T47D (cell line): ENCODE measurements at places on chromosomes 4 and X.
A peak's percentile ranks its signal among the peaks of the same experiment; 100 is the strongest.

- DNase-seq = no peak
These were observed 252.8 kb upstream of the SLC7A11 start for GRCh38 chr4:138494931-138495330.

GRCh38 chrX:12548746-12549145 lies 242.5 kb upstream of the PRPS2 start:
- DNase-seq = peak; percentile 69

GRCh38 chrX:74187211-74187610 lies 116.8 kb upstream of the ZCCHC13 start:
- no peak for DNase-seq

DNA sequence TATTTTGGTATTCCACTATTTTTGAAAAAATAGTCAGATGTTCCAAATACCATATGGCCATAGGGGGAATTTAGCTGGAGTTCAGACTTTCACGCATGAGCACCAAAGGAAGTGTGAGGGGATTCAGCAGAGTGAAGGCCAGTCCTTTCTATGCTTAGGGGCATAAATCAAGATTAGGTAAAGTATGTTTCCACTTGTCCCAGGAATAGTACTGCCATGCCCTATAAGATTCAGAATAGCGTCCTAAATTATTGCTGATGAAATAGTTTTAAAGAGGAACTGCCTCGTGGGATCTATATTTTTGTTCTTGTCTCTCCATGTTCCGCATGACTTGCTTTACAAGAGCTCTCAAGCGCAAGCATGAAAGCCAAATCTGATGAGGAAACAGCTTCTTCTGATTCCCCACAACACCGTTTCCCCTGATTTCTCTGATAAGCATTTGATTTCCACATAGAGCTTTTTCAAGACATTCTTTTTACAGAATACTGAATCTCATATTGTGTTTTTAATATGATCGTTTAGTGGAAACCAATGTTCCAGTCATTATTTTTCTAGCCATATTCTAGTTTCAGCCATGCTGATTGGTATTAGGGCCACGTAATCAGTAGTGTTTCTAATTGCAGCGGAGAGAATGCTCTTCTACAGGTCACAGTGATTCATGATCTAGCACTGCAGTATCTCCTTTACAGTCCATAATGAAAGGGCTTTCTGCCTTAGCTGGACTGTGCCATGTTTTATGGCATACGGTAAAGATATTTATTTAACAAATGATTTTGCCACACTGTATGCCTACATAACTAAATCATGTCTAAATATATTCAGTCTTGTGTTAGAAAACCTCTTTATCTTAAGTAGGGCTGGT lies 492.3 kb downstream of the CENPC start:
- no peak for DNase-seq

- peak; percentile 15 for DNase-seq
These were observed 14.7 kb upstream of the SEC24D start for GRCh38 chr4:118850488-118851173.

DNA sequence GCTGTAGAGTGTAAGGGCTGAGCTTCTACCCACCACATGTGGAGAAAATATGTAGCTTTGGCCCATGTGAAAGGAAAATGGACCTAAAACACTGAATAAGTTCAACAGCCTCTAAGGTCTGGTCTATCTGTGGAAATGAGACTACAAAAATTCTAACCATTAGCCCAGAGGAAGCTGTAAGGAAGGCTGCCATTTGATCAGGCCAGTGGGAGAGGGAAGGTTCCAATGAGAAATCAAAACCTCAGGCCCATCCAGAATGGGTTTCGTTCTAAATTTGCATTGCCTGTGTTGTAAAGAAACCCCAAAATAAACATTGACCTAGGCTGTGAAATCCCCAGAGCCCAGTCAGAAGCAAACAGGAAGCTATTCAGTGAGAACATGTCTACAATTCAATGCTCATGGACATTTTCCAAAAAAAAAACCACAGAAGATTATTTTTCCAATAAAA lies 320.4 kb upstream of the SLC7A11 start:
- DNase-seq = no peak

DNA sequence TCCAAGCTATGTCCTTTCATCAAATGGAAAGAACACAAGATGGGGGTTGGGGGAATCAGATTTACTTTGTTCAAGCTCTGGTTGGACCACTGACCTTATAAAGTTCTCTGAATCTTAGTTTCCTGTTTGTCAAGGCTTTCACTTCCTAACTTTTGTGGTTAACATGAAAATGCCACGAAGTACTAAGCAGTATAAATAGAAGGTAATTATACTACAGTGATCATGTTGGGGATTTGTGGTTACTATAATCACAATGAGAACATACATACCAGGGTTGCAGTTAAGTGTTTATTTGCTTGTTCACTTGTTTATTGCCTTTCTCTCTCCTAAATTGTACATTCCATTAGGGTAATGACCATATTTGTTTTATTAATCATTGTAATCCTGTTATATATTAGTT lies 53.2 kb downstream of the SPRY1 start:
- no peak for DNase-seq

DNA sequence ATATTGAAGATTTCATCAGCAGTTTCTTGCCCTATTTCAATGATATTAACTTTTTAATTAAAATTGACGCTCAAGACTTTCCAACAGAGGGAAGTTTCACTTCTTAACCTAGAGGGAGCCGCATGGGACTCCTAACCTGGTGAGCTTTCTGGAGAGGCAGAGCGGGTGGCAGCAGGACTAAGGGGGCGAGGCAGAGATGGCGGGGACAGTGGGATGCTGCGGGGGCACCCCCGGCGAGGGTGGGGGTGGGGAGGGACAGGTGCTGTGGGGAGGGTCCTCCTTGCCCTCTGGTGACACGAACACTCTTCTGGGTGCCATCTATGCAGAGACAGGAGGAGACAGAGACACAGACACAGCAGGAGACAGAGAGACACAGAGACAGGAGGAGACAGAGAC lies 104.4 kb downstream of the ADRA2C start:
- no peak for DNase-seq

GRCh38 chr4:12173496-12173895 lies 744.8 kb upstream of the HS3ST1 start:
- no peak for DNase-seq

DNA sequence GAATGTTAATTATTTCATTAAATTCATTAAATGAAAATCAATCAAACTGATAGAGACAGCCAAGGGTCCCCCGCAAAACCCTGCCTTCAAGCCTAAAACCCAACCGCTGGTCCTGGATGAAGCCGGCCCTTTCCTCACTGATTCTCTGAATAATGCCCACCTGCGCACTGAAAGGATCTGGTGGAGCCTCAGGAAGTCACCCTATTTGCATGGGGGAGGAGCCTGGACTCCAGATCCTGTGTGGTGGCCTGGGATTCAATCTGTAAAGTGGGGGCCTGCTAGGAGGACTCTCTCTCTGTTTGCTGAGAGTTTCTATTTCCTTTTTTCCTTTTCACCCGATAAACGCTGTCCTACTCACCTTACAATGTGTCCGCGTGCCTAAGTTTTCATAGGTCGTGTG lies 97.9 kb upstream of the ADAMTS3 start:
- no peak for DNase-seq

GRCh38 chr4:25481648-25482047 lies 104.6 kb downstream of the ANAPC4 start:
- no peak for DNase-seq

DNA sequence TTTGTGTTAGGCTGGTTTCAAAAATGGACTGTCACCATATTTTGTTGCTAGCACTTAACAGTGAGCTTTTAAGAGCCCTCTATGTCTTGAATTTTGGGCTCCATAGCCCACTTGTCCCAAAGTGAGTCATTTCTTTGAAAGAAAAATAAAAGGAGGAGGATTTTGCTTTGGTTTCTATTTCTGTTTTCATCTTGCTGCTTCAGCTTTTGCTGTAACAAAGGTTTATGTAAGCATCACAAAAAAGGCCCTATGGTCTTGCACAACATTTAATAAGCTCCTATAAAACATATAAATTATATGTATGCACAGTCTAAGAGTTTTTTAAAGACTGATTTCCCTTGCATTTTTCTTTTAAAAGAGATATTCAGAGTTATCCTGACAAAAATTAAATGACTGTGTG lies 105.2 kb downstream of the PHOX2B start:
- DNase-seq = no peak

GRCh38 chr4:184320631-184321030 lies 103.0 kb upstream of the ENPP6 start:
- no peak for DNase-seq

DNA sequence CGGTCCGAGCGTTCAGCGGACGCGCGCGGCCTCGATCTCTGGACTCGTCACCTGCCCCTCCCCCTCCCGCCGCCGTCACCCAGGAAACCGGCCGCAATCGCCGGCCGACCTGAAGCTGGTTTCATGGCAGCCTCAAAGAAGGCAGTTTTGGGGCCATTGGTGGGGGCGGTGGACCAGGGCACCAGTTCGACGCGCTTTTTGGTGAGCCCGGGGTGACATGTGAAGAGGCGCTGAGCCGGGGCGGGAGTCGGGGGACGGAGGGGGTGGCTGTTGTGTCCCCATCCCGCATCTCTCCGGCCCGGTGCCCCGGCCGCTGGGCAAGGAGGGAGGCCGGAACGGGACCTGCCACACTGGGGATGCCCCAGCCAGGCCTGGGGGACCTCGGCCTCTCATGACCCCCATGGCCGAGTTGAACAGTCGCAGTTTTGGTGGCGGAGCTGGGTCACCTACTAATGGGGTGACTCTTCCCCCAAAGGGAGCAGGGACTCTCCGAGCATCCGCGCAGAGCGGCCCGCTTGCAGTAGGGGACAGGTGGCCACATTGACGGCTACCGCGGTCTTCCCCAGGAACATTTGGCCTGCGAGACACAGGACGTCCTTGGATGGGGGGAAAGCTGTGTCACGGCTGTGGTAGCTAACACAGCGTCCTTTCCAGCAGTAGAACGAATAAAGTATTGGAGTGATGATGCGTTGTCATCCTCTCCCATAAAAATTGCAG lies at the start of gene GK:
Gene GK, plus strand, starts transcription at position 9 of the 717 bp plus-strand sequence. Its CDS starts 115 bp downstream, at position 124.
- DNase-seq = peak; percentile 25

DNA sequence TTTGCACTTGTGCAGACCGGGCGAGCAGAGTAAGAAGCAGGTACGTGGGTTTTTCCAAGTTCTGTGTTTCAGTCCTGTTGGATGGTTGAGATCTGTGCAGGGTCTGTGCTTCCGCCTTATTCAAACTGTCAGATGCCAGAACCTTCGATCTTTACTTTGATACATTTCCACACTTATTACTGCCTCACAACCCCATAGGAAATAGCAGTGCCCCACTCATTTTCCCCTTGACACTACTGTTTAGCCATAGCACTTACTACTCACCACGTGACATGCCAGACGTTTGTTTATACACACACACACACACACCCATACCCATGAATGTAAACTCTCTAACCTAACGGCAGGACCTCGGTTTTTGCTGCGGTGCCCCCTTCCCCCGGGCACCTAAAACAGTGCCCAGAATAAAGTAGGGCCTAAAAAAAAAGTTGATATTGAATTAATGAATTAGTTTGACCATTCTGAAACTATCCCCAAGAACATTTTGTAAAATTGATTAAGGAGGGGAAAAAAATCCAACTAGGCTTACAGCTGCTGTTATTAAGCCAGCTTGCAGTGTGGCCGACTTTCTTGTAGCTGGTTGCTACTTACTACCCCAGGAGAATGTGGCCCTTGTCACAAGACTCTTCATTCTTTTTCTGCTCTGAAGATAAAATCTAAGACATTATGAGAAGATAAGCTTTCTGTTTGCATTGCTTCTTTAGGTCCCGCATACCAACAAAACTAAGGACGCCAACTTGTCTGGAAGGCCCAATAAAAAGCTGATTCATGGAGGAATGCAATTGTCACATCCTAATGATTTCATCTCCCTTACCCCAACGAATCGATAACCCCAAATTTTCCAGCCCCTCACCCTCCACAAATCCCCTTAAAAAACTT lies 704 bp upstream of the SEPSECS start:
- DNase-seq = peak; percentile 30

DNA sequence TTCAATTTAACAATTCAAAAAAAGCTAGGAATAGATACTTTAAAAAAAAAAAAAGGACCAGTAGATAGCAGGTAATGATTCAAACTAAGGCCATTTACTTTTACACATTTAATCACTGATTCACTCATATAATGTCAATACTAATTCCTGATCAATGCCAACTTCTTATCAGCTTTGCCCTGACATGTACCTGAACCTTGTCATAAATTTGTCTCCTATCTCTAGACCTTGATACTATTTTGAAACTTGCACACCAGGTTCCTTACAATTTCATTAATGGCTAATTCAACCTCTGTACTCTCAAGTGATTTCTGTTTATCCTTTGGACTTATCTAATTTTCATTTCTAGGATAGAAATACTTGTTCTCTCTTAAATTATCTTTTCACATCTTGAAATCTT lies 55.4 kb downstream of the UGT2B4 start:
- no peak for DNase-seq

GRCh38 chrX:155334486-155335336 lies at the start of gene CLIC2:
CLIC2 (minus strand) TSS chrX:155334614; CDS start chrX:155334427, 187 bp downstream.
- no peak for DNase-seq

- DNase-seq = no peak
These were observed 3.7 kb downstream of the NDST3 start for GRCh38 chr4:118037955-118038354.
